ENCODE measurements at places on chromosomes 6 and 20.

- peak; percentile 90 for DNase-seq
Observed at GRCh38 chr6:111709615-111710398, 104.1 kb upstream of the TRAF3IP2 start.

DNA sequence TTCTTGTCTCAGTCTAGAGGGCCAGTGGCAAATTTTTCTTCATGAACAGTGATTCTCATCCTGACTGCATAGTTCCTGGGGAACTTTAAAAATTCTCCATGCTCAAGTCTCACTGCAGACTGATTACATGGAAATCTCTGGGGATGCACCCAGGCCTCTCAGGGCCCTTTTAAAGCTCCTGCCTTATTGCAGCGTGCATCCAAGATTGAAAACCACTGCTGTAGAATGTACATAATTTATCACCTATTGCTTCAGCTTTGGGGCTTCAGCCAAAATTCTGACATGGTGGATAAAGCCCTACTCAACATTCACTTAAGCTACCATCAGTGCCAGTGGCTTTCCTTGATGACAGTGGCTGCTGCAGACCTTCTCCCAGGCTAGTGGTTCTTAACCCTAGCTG, 143.8 kb downstream of the BTBD3 start:
- peak; percentile 67 for DNase-seq

DNA sequence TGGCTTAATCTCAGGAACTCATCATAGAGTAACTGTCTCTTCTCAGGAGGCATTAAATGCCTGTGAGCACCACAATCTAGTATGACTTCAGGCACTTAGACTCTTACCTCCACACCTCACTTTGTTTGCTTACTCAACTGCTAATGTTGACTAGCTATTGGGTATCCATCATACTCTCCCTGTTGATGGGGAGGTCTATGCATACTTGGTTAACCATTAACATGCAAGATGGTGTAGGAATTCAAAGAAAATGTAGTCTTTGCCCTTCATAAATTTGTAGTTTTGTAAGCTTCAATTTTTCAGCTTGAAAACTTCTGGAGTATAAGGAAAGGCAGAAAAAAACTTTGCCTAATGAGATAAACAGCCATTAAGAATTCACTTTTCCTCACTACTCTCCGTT, 501.0 kb upstream of the MARCKS start:
- DNase-seq: no peak

- no peak for DNase-seq
Observed at GRCh38 chr20:60667641-60668040, 584.4 kb upstream of the CDH4 start.

GRCh38 chr20:44884907-44885391, 556 bp upstream of the YWHAB start:
- no peak for DNase-seq

GRCh38 chr6:168129292-168130167, 50.5 kb upstream of the FRMD1 start:
- DNase-seq: no peak

- no peak for DNase-seq
Observed at GRCh38 chr20:57392512-57393271, 1.5 kb downstream of the RBM38 start.

DNA sequence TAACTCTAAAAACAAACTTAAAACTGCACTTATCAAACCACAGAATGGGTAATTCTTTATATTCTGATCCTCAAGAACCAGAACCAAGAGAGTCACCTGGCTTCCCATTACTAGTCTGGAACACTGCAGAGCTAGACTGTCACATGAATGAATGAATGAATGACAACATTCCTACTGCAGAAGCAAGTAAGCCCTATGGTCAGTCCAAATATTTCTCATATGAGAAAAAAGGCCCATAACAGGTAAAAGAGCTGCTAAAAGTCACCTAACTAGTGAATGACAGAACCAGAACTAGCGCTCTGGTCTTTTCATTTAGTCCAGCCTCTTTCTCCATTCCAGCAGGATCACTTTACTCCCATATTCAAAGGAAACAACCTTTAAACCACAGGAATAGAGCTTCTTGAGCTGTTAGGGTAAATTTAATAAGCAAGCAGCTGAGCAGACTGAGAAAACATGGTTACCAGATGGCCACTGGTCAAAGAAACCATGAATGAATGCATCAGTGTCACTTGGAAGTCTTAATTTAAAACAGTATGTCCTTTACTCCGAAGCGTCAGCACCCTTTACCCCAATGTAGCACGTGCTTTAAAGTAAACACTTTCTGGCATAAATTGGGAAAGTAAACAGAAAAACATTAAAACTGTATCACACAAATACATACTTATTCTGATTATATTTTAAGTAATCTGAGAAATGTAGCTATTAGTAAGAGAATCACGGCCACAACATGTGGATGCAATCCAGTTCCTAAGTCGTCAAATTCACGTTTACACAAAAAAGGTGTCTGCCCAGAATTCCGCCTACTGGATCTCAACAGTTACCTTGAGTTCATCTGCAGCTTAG, 1.4 kb downstream of the PREP start:
- no peak for DNase-seq

DNA sequence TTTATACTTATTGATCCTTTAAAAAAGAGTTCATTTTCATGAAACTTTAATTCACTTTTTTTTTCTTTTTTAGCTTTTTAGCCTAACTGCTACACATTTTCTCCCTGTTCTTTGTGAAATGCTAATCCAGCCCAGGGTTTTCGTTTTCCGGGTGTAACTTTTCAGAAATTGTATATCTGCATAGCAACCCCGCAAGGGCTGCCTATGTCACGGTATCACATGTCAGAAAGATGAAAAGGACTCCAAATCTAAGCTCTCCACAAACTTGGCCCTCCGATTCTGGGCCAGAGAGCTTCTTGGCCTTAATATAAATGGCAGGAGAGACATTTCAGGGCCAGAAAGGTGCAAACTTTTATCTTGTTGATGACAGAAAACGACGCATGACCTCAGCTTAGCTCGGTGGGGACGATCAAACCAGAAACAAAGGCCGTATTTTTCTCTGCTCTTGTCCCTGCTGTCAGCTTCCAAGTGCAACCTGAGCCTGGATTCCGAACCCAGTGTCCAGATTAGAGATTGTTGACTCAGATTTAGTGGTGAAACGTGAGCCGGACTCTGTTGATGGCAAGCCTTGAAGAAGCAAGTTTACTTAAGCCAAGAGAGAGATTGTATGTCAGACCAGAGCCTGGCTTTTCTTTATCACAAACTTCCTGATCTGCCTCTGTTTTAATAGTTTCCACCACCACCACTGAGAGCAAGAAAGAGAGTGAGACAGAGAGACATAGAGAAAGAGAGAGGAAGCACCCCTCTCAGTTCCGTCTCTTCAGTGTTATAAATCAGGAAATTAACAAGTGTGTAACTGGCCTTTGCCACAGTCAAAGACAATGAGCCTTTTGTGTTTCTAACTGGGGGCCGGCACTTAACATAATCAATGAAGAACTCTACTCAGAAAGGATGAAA, 157.8 kb downstream of the SCML4 start:
- DNase-seq: peak; percentile 74

- DNase-seq: no peak
Observed at GRCh38 chr6:26170951-26171841, 84.0 kb downstream of the HFE start.

GRCh38 chr6:21193790-21194475, 399.6 kb upstream of the SOX4 start:
- DNase-seq: no peak

DNA sequence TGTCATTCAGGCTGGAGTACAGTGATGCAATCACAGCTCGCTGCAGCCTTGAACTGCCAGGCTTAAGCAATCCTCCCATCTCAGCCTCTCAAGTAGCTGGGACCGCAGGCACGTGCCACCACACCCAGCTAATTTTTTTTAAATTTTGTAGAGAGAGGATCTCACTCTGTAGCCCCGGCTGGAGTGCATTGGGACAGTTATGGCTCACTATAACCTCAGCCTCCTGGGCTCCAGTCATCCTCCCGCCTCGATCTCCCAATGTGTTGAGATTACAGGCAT, 86.5 kb downstream of the SERAC1 start:
- DNase-seq: no peak

- DNase-seq: no peak
Observed at GRCh38 chr6:67411036-67411435, 1224.0 kb upstream of the ADGRB3 start.

- peak; percentile 9 for DNase-seq
Observed at GRCh38 chr20:10381477-10381876, 52.5 kb downstream of the MKKS start.

GRCh38 chr6:97703661-97704060, 420.6 kb upstream of the MMS22L start:
- DNase-seq: no peak

DNA sequence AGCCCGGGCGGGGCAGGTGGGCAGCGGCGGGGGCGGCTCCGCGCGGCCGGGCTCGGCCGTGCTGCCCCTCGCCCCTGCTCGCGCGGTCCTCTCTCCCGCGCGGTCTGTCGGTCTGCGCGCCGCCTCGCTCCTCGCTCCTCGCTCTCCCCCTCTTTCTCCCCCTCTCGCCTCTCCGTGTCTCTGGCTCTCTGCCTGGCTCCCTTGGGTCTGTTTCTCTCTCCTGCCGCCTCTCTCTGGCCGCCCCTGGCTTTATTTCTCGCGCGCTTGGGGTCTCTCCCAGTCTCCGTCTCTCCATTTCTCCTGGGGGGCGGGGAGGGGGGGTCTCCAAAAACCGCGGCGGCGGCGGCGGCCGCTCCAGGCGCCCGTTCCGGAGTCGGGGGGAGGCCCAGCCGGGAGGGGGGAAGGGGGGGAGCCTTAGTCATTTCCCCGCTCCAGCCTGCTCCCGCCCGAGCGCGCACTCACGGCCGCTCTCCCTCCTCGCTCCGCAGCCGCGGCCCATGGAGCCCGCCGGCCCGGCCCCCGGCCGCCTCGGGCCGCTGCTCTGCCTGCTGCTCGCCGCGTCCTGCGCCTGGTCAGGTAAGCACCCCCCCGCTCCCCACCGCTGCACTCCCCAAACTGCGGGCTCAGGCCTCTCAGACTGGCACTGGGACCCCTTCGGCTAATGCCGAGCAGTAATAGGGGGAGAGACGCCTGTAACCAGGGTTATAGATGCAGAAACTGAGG, at the start of gene SIRPA:
Gene SIRPA, plus strand, starts transcription at position 457 of the 723 bp plus-strand sequence. Its CDS starts 41 bp downstream, at position 498.
- peak; percentile 62 for DNase-seq

DNA sequence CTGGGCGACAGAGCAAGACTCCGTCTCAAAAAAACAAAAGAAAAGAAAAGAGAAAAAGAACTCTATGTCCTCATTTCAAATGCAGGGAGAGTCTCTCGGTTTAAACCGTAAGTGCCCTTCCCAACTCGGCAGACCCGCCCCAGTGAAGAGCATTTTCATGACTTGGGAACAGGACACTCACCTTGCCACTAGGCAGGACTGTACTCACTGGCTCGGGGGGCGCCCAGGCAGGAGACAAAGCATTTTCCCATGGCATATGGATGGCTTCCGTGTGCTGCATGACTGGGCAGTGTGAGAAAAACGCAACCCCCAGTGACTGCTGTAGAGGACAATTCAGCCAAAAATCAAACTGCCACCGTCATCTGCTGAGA, 23.7 kb upstream of the MRGBP start:
- DNase-seq: no peak

- DNase-seq: no peak
Observed at GRCh38 chr6:37483252-37483901, 16.3 kb downstream of the CCDC167 start.

- DNase-seq: no peak
Observed at GRCh38 chr6:148164645-148165044, 178.0 kb upstream of the SASH1 start.

DNA sequence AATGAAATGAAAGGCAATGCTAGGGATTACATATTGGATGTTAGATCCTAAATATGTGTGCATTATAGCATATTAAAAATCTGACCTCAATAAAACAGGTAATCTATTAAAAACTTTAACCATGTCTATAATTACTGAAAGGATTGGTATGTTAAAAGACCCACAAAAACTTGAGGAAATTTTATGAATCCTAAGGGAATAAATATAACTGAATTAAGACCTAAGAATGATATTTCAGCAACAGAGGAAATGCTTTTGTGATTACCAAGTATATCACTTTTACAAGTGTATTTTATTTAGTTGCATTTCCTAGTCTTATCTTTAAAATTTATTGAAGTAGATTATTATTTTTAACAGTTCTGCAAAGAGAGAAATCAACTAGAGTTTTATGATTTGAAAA, 571.5 kb downstream of the HDGFL1 start:
- DNase-seq: no peak

DNA sequence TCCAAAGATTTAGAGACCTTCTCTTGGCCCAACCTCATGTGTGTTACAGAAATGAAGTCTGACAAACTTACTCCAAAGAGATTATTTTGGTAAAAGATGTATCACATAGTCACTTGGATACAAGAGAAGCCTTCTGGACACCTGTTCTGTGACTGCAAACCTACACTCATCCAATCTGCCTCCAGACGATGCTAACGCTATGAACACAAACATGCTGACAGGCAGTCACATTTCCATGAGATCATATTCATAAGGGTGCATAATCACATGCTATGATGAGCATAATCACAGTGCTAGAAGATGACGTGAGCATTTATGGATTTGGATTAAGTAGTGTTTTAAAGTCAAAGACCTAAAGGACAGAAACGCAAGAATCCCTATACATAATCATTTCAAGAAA, 340.2 kb downstream of the HACE1 start:
- no peak for DNase-seq

- no peak for DNase-seq
Observed at GRCh38 chr20:56381501-56381900, 10.5 kb downstream of the AURKA start.

DNA sequence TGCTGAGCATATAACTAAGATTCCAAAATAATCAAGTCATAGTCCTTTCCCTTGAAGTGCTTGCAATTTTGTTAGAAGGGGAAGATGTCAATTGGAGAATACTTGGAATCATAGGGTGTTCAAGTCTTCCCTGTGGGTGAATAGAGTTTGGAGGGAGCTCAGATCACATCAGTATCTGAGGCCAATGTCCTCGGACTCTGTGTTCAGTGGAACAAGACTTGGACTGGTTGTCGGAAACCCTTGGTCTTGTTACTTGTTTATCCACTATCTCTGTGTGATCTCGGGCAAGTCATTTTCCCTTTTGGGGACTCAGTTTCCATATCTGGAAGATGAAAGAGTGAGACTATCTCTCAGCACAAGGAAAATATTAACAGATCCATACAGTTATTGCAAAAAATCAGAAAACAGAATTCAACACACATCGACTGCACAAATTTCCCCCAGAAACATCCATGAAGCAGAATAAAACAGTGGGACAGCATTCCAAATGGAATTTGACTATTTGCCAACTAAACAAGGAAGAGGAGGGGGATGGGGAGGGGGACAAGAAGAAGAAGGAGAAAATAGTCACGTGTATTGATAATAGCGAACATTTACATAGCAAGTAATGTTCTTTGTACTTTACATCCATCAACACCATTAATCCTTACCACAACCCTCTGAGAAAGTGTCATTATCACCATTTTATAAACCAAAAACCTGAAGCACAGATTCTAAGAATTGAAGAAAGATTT, 3.9 kb upstream of the EDEM2 start:
- DNase-seq: no peak

GRCh38 chr6:89734526-89734925, 85.1 kb downstream of the MDN1 start:
- no peak for DNase-seq

Measured in fibroblast of the aortic adventitia (primary cell).